ENCODE measurements at places on chromosomes 7 and 10.

GRCh38 chr7:97851683-97852082 is 20.5 kb downstream of the ASNS start:
- peak; percentile 82 for DNase-seq

- DNase-seq, result no peak
Measured at GRCh38 chr10:1572519-1573333, 164.6 kb downstream of the ADARB2 start.

GRCh38 chr7:24981171-24981951 is 1.4 kb upstream of the OSBPL3 start:
- peak; percentile 62 for DNase-seq

DNA sequence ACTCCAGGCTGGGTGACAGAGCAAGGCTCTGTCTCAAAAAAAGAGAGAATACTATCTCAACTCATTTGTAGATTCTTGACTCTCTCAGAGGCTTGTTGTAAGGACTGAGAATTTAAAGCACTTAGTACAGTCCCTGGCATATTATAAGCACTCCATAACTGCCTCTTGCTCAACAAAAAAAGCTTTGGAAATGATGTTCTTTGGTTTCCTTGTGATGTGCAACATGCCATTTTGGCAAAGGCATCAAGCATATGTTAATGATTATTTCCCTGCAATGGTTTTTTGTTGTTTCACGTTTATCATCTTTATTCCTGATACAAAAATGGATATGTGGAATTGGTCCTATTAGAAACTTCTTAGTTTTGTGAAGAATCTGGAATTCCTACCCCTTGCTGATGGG is 15.7 kb downstream of the NOLC1 start:
- DNase-seq, result peak; percentile 90

GRCh38 chr7:114533131-114533530 is 118.5 kb downstream of the FOXP2 start:
- DNase-seq, result no peak

All from fibroblast of gingiva (primary cell).